ENCODE measurements at places on chromosomes 16 and 17.

- no peak for DNase-seq
Measured at GRCh38 chr17:75065562-75066151, 18.6 kb downstream of the KCTD2 start.

- DNase-seq, result no peak
Measured at GRCh38 chr16:47461598-47462266, 601 bp downstream of the PHKB start.

- no peak for DNase-seq
Measured at GRCh38 chr16:12387786-12388185, 411.3 kb downstream of the SNX29 start.

DNA sequence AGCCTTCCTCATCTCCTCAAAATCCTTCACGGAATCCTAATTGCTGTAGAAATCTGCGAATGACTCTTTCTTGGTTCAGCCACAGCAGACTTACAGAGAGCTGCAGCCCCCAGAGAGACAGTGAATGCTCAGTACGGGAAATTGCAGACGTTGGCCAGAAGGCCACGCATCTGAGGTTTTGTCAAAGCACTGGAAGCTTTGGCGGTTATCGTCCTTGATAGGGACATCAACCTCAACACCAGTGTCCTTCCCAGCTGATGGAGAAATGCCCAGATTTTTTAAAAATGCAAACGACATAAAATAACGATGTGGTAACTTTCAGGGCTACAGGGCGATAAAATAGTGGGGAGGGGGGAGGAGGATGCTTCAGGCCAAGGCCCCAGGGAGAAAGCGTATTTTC is 166.6 kb upstream of the CIBAR2 start:
- no peak for DNase-seq

DNA sequence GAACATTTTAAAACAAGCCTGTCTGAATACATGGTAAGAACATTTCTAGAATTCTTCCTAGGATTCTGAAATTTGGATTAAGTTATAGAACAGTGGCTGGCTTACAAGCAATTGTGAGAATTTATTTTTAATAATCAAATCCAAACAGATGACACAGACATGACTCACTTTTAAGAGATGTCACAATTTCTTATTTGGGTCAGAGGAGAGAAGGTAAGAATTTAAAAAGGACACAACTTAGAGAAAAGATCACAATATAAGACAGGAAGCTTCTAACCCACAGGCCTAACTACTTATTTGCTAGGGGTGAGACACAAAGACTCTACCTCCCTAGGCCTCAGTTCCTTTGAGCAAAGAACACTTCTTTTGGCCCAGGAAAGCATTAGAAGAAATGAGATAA is 32.7 kb downstream of the ZZEF1 start:
- DNase-seq, result no peak

- DNase-seq, result no peak
Measured at GRCh38 chr16:53952215-53953208, 248.6 kb downstream of the FTO start.

DNA sequence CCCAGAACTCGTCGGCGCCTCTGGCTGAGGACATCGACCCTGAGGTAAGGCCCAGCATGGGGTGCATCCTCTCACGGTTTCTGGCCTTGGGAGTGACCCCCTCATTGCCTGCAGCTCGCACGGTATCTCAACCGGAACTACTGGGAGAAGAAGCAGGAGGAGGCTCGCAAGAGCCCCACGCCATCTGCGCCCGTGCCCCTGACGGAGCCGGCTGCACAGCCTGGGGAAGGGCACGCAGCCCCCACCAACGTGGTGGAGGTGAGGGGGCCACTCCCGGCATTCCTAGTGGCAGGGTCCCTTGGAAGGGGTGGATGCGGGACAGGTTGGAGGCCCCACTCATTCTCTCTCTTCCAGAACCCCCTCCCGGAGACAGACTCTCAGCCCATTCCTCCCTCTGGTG is 8.4 kb upstream of the MRPL12 start:
- DNase-seq, result no peak

- no peak for DNase-seq
Measured at GRCh38 chr16:397135-397661, at the start of gene NME4. NME4 (plus strand) TSS chr16:397199; CDS start chr16:397223, 24 bp downstream.

DNA sequence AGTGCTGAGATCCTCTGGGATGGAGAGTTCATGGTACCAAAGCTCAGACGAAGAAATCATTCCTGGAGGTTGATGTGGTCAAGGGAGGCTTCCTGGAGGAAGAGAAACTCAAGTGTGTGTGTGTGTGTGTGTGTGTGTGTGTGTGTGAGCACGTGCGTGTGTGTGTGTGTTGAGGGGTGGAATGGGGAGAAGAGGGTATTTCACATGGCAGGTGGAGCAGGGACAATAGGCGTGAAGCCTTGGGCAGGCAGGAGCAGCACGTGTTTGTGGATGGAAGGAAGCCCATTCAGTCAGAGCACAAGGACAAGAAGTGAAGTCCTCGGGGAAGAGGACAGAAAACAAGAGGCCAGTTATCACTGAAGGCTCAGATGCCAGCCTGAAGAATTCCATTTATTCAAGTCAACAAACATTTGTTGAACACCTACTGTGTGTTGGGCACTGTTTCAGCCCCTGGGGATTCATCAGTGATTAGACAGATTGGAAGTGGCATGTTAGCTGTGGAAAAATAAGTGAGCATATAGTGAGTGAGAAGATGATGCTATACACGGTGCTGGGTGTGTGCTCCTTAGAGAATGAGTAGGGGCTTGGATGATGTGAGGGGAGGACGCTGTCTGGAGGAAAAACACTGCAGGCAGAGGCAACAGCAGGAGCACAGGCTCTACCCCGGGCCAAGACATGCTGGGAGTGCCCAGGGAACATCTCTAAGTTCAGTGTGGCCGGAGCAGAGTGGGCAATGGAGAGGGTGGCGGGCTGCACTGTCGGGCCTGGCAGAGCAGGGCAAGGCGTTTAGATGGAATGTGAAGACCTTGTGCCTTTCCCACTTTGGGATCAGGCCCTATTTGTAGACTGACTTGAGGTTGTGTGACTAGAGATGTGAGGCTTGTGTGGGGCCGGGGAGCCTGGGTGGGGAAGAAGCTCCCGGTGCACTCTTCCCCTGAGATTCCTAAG is 267.1 kb downstream of the CBLN1 start:
- no peak for DNase-seq

DNA sequence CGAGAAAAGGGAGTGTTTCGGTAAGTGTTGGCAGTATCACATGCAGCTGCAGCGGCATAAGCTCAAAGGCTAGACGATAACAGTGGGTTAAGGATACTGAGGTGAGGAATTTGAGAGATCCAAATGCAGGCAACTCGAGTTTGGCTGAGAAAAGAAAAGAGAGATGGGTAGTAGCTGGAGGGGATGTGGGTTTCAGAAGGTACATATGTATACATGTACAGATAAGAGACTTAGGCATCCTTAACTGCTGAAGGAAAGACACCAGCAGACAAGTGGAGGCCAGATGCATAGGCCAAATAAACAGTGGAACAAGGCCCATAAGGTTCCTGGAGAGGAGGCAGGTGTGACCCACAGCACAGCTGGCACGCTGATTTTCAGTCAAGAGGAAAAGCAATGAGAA is 86.6 kb upstream of the NETO2 start:
- DNase-seq, result no peak

DNA sequence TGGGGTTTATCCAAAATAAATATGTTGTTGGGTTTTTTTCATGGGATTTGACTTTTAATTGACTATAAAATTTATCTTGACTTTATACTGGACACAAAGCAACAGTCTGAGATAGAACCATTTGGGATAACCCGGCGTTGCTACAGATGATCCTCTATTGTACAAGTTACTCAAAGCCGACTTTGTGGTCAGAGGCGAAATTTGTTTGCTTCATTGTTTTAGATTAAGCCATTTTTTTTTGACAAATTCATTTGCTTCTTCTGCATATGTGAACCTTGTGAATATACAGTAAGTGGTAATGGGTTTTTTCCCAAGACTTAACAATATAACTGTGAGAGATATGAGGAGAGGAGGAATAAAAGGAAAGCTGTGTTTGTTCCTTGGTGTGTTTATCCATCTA is 11.8 kb downstream of the MYO1D start:
- no peak for DNase-seq

- no peak for DNase-seq
Measured at GRCh38 chr16:84579936-84580335, 37.9 kb downstream of the COTL1 start.

- DNase-seq, result no peak
Measured at GRCh38 chr16:30947859-30948666, 805 bp upstream of the ORAI3 start.

Measured in SIG-M5 (cell line).